Mammary epithelial cell (primary cell): ENCODE measurements at places on chromosomes 11 and 22. TPM values are rescaled to one million over a fixed set of nuclear protein-coding genes. Genes with fewer than 3 reads are reported as not detected.

Gene CEP126
- 2.2 TPM for total RNA-seq

Gene PLAAT4
- 1.0 and 1.3 TPM in 2 replicates for total RNA-seq

Gene CEP57
- 46.8 and 82.6 TPM in 2 replicates for total RNA-seq

Gene CABP4
- total RNA-seq = 1.3 and 1.8 TPM in 2 replicates

Gene SRPRA
- total RNA-seq = 79.9 TPM
